ENCODE measurements at places on chromosomes 16 and 17. TPM values are rescaled to one million over a fixed set of nuclear protein-coding genes. Genes with fewer than 3 reads are reported as not detected.

The GPR142 gene
- total RNA-seq = 1.3 TPM

The KRTAP3-1 gene
- not detected for total RNA-seq

The P2RX5 gene
- total RNA-seq = 4.1 TPM

The PIP4K2B gene
- 99.1 TPM for total RNA-seq

The GNG13 gene
- total RNA-seq = not detected

The PDF gene
- total RNA-seq = 13.7 TPM

The HOXB3 gene
- total RNA-seq = 17.3 TPM

The MT2A gene
- 96.4 TPM for total RNA-seq

The NPIPA8 gene
- not detected for total RNA-seq

The MT1G gene
- not detected for total RNA-seq

Measured in smooth muscle cell of trachea (primary cell).